ENCODE measurements at places on chromosomes 12 and 14.

- no peak for DNase-seq
These were observed 11.8 kb downstream of the NACA start for GRCh38 chr12:56713345-56713744.

- DNase-seq: no peak
These were observed at the start of gene HCAR1 for GRCh38 chr12:122730215-122731014. Gene HCAR1 (minus strand): TSS chr12:122730844. CDS start chr12:122730339, 505 bp downstream.

DNA sequence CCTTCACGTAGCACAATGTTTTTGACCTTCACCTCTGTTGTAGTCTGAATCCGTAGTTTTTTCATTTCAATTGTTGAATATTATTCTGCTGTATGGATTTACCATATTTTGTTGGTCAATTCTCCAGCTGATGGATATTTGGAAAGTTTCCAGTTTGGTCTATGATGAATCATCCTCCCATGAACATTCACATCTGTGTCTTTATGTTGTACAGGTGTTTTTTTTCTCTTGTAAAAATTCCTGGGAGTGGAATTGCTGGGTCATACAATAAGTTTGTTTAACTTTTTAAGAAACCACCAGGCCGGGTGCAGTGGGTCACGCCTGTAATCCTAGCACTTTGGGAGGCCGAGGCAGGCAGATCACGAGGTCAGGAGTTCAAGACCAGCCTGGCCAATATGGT is 36.7 kb upstream of the GNG2 start:
- no peak for DNase-seq

- peak; percentile 26 for DNase-seq
These were observed at the start of gene SETD1B for GRCh38 chr12:121803861-121804416. Gene SETD1B (plus strand): TSS chr12:121804009. CDS start chr12:121804738, 729 bp downstream.

GRCh38 chr14:24706351-24706750 is 72.4 kb upstream of the GZMB start:
- DNase-seq: no peak

GRCh38 chr14:92519246-92520101 is 5.9 kb downstream of the RIN3 start:
- no peak for DNase-seq

DNA sequence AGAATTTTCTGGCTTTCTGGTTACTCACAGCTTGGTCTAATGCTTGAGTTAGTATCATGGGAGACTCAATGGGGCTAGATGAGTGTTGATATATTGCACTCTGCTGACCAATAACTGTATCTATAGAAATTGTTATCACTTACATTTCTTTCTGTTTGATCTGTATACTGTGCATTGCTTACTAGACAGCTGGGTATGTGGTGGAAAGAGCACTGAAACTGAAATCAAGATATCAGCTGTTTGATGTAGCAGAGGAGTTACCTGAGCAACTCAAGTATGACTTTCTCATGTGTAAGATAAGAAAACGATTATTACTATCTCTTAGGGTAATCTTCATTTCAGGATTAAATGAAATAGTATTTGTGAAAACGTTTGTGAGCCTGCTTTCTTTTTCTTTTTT is 183.0 kb downstream of the SLC15A5 start:
- no peak for DNase-seq

- DNase-seq: no peak
These were observed 78.0 kb downstream of the DERA start for GRCh38 chr12:15988983-15989755.

DNA sequence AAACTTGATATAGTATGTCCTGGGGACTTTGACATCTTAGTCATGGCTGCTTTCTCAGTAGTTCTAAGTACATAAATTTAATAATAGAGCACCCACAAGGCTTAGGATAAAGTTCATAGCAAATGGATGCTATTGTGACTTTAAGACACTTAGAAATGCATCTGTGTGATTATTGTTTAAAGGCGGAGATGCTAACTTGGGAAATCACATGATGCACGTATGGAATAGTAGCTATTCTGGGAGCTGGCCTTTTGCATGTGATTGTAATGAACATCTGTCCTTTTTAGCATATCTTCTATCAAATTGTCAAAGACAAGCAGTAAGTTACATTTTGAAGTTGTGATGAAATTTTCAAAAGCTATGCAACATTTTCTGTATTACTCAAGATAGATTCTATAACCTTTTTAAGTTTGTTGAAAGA is 46.7 kb upstream of the ATP2A2 start:
- no peak for DNase-seq

DNA sequence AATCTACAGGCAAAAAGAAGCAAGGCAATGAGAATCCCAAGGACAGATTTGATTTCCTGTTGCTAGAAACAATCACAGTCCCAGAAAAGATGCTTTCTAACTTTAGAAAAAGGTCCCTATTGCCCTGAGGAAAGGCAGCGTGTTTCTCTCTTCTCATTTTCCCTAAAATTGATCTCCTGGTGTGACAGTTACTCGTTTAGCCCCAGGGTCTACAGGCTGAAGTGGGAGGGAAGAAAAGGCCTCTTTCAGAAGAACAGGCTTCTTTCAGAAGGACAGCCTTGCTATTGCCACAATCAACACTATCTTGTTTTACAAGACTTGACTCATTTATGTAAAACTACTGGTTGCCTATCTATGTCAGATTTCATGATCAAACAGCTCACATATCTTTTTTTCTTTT is 121.8 kb upstream of the OR4E1 start:
- DNase-seq: no peak

GRCh38 chr14:74697011-74697410 is 15.9 kb downstream of the AREL1 start:
- no peak for DNase-seq

All from hypothalamus (tissue), 51 donors.